ENCODE measurements at places on chromosomes 1 and 21.

DNA sequence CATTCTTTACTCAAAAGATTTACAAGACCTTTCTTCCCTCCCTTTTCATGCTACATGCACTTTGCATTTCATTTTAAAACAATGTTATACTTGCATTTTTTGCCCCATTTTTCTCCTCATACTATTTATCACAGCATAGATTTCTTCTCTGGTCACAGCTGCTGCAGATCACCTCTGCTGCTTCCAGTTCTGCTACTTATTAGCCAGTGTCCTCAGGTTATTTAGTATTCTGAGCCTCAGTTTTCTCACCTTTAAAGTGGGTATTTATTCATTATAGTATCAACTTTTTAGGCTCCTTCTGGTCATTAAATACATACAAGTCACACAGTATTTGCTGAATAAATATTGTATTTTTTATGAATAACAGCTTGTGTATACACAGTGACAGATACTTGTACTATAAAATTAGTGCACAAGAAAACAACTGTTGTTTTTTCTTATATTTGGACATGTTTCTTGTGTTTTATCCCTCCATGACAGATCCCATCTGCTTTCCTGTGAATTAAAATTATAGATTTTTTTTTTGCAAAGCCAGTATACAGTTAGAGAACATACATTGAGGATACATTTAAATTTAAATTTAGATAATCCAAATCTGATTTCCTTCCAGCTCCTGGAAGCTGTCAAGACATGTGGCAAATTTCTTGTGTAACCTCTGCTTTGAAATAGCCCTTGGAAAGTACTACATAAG lies 85.3 kb upstream of the BCL10 start:
- no peak for DNase-seq

GRCh38 chr1:103111926-103112325 lies 3.6 kb upstream of the COL11A1 start:
- no peak for DNase-seq

GRCh38 chr1:182185842-182186756 lies 124.6 kb upstream of the ZNF648 start:
- DNase-seq, result no peak

DNA sequence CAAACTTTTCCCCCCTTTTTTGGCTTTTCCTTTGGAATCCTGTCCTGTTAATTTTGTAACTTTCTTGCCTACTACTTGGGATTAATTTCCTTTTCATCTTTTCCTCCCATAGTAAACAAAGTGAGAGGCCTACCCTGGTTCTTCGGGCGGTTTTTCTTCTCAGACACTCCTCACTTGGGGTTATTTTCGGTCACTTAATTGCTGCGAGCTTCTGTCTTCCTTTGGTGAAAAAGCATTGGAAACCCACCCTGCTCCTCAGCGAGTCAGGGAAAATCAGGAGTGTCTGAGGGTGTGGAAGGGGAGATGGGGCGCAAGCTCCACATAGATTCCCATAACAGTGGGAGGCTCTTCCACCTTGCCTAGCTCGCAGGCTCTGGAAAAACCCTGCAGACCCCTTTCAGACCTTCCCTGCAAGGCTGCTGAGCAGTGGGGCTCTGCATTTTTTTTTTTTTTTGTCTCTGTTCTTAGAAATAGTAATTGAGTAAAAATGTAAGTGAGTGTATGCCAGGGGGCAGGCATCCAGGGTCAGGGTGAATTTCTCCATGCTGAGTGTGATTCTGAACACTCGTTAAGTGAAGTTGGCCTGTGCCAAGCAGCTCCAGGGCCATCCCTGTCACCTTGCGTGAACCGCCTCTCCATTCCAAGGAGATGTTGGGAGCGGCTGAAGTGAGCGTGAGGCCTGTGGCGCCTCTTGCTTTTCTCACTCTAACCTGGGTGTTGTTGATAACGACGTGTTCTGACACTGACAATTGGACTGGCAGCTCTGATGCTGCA lies 20.3 kb downstream of the TGFB2 start:
- DNase-seq, result peak; percentile 22

Data from amygdala (tissue), 56 donors.